Common myeloid progenitor, CD34-positive (primary cell): ENCODE measurements at places on chromosomes 11 and 22.

DNA sequence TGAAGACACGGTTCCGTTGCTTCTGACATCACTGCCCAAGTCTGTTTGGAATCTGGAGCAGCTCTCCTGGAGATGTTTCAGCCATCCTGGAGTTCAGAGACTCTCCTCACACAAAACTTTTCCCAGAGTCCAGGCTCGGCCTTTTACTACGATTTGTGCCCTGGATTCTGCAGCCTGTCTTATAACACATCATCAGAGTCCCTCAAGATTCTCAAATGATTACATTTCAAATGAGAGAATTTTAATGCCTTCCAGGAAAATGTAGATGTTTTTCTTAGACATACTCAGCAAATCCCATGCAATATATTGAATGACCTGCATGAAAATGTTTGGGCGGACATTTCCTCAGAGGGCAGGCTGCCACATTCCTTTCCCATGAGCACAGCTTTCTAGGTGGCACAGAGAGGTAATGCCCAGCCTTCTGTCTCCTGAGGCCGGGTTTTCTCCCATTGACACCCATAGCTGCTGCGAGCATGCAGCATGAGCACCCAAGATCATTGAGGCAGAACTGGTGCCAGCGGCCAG lies 129.1 kb downstream of the SNX19 start:
- DNase-seq: no peak

- peak; percentile 22 for DNase-seq
Measured at GRCh38 chr11:94028436-94028835, 7.3 kb downstream of the HEPHL1 start.

DNA sequence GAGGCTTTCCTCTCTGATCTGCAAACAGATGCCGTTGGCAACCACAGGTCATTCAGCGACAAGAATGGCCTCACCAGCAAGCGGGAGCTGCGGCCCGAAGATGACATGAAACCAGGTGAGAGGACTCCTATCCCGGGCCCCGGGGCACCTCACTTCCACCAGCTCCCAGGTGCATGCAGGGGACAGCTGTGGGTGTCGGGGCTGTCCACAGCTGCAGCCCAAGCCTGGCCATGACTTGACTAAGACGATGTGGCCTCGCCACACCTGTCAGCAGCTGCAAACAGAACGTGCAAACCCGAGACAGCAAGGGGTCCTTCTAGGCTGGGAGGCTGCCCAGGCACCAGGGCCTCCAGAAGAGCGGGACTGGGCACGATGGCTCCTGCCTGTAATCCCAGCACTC lies 3.6 kb downstream of the GAL start:
- no peak for DNase-seq

- DNase-seq: no peak
Measured at GRCh38 chr22:29633514-29634312, 30.3 kb downstream of the NF2 start.

DNA sequence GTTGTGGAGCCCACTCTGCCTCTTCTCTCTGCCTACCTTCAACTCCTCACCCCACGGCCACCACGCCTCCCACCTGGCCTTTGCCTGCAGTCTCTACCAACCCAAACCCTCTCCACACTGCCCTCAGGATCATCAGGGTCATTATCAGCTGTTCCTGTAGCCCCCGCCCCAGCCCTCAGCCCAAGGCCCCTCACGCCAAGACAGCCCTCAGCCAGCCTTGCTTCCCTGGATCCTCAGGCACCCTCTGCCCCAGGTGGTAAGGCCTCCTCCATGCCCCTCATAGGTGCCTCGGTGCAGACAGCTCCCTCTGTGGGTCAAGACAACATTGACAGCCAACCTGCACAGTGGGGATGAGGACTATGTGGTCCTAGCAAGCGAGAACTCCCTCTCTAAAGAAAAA lies 1.7 kb downstream of the SBF1 start:
- DNase-seq: no peak

GRCh38 chr11:77039491-77040400 lies 5.5 kb downstream of the B3GNT6 start:
- peak; percentile 76 for DNase-seq

- no peak for DNase-seq
Measured at GRCh38 chr22:18147791-18148190, 2.2 kb upstream of the USP18 start.

DNA sequence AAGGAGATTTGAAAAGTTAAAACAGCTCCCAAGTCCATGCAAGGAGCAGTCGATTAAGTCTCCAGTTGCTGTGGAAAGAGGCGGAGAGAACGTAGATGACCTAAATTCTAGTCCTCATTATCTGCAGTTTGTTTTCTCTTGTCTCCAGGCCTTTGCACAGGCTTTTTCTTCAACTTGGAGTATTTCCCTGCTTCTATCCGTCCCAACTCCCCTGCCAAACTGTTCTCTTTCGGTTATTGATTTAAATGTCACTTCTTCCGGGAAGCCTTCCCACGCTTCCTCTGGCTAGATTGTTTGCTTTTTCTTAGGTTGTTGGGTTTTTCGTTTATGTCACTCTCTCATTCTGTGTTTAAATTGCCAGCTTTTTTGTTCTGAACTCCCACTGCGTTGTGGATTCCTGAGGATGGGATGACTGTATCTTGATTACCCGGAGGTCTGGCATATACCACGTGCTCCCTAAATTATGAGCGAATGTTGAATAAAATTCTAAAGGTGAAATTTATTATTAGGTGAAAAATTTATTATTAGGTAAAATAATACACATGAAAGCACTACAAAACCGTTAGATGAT lies 463 bp downstream of the TMEM126B start:
- no peak for DNase-seq

DNA sequence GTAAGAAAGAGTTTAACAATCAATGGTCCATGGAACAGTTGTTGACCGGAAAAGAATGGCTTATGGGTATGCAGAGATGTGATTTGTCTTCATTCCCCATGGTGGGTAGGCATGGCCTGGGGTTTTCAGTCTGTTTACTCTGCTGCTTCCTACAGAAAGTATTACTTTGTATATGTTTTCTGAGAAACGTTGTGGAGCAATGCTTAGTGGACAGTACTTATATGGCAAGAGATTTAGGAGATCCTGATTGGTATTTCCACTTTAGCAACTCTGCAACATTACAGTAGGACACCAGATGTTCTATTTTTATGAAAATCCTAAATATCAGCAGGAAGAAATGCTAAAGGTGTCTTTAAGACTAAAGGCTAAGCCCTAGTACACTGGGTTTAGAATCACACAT lies 309.1 kb downstream of the AASDHPPT start:
- no peak for DNase-seq

DNA sequence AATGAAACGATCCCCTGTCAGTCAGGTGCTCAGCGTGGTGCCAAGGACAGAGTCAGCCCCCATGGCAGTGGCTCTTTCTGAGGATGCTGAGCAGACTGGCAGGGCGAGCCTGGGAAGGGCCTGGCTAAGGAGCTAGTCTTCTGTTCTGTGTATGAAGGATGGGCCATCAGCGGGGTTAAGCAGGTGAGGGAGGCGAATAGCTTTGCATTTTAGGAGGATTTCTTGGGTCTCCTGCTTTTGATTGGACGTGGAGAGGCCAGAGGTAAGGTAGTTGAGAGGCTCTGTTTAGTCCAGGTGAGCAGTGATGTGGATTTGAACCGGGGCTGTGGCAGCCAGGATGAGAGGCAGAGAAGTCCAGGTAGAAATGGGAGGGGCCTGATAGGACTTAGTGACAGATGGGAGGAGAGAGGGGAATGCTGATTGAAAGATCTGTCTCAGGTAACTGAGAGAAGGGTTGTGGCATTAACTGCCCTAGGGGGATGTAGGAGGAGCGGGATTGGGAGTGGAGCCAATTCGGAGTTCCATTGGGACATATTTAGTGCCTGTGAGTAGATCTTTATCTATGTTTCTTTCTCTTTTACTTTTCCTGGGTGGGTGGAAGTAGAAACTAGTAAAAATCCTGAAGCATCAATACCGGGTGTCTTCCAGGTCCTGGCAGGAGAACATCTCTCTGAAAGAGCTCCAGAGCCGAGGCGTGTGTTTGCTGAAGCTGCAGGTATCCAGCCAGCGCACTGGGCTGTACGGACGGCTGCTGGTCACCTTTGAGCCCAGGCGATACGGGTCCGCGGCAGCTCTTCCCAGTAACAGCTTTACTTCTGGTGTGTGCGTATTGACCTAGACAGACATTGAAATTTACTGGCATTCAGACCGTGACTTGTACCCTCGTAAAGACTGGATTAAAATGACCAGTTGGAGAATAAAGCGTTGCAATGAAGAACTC lies 2.0 kb downstream of the IGHMBP2 start:
- DNase-seq: no peak

GRCh38 chr11:57773026-57773598 lies 11.5 kb downstream of the CTNND1 start:
- DNase-seq: no peak

GRCh38 chr11:69360606-69361005 lies 66.7 kb downstream of the MYEOV start:
- DNase-seq: no peak

DNA sequence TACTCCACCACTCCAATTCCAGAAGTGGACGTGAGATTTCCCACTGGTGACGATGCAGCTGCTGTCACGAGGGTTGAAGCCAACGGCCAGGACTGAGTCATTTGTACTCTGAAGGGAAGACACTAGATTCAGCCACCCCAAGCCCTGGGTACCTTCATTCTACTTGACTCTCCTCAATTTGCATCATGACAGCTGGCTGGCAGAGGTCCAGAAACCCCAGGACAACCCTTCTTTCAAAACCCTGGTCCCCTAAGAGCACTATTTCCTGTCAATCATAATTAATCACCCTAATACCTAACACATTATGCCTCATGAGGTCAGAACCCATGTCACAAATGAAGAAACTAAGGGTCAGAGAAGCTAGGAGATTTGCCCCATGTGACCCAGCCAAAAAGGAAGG lies 4.9 kb downstream of the EML3 start:
- DNase-seq: no peak

GRCh38 chr11:80061056-80061455 lies 620.2 kb upstream of the TENM4 start:
- DNase-seq: no peak

DNA sequence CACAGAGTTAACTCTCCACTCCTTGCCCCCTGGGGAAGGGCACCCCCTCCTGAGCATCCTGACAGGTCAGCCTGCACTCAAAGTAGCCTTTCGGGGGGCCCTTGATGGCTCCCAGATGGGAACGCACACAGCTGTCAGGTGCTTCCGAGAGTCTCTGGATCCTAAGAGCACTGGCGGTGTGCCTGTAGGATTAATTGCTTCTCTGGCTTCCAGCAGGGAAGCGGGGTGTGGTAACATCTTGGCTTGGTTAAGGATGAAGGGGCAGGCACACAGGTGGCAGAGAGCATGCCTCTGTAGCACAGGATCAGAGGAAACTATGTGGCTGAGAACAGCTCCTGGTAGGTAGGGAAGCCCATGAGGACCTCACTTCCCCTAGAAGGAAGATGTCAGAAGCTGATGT lies 199.8 kb downstream of the MIAT start:
- DNase-seq: no peak

DNA sequence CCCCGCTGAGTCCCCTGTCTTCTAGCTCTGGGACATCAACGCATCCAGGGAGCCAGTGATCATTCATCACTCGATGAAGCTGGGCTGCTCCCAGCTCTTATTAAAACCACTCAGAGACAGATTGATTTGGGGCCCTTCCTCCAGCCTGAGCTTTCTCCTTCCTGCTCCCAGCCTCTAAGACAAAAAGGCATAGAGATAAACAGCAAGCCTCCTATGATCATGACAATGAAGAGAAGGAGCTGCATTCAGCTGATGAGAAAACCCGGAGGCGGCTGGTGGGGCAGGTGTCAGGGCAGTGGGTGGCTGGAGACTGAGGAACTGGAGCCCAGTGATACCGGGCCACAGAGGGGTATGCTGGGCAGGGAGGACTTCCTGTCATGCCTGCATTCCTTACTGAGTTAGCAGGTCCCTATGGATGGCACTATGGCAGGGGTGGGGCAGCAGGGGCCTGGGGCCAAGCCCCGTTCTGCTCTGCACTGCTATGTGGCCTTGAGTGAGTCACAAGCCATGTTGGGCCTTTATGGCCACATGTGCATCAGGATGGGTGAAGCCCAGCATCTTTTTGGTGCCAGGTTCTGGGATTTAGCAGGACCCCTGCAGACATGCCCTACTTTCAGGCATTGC lies 20.2 kb downstream of the PVALB start:
- no peak for DNase-seq

DNA sequence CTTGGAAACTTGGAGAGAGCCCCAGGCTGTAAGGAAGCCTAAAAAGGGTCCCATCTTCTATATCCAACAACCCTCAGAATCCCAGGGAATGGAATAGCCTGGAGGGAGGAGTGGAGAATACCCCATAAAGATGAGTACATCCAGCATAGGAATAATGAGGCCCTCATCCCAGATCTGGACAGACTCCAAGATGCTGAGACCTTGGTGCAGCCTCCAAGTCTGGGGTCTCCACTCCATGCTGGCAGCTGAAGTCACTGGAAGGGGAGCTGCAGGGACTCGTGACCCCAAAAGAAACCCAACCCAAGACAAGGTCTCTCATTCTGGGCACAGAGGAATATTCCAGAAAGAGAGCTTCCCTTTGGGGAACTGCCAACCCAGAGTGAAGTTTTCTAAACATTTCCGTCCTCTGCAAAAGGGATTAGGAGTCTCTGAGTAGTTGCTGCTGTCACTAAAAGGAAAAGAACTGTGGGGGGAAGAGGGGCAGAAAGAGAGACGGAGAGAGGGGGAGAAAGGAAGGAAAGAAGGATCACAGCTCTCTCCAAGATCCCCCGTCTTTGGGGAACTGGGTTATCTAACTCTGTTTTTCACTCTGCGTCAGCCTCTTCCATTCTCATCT lies 589 bp downstream of the SCGB1A1 start:
- no peak for DNase-seq

- no peak for DNase-seq
Measured at GRCh38 chr11:99952816-99953215, 734.3 kb upstream of the ARHGAP42 start.

DNA sequence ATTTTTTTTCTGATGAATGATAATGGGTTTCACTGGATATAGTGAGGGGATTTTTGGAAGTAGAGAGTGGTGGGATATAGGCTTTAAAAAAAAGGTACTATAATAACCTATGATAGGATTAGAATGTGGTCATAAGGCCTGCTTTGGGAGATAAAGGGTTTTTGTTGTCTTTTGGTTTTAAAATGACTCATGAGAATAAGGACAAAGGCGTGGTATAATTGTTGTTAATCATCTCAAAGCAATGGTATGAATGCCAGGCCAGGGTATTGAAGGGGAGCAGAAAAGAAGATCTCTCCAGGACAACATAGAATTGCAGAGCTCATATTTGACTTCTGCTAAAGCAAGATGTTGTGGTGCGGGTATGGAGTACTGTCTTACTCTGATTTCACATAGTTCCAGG lies 579.4 kb downstream of the JRKL start:
- DNase-seq: no peak
